ENCODE measurements at places on chromosomes 13 and 19.
A peak's percentile ranks its signal among the peaks of the same experiment; 100 is the strongest.

- DNase-seq = no peak
These were observed 7.1 kb downstream of the LDLR start for GRCh38 chr19:11096210-11096841.

DNA sequence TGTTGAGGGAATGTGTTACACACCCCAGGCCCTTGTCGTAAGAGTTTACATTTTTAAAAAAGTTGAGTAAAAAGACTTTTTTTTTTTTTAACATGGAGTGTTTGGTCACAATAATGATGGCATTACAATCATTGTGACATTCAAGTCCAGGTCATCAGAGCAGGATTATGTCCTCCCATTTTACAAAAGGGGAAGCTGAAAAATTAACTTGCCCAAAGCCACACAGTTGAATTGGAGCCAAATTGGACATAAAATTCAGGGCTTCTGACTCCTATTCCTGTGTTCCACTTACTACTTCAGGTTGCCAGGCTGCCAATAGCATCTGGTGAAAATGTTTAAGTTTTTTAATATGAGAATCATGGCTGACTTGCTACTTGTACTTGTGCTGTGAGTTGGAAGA lies 49.3 kb downstream of the DLEU7 start:
- DNase-seq = no peak

- peak; percentile 58 for DNase-seq
These were observed 1.0 kb downstream of the FLT1 start for GRCh38 chr13:28493740-28494503.

- no peak for DNase-seq
These were observed 13.8 kb upstream of the SLITRK1 start for GRCh38 chr13:83895994-83896580.

GRCh38 chr13:106104281-106104901 lies 431.1 kb downstream of the EFNB2 start:
- no peak for DNase-seq

DNA sequence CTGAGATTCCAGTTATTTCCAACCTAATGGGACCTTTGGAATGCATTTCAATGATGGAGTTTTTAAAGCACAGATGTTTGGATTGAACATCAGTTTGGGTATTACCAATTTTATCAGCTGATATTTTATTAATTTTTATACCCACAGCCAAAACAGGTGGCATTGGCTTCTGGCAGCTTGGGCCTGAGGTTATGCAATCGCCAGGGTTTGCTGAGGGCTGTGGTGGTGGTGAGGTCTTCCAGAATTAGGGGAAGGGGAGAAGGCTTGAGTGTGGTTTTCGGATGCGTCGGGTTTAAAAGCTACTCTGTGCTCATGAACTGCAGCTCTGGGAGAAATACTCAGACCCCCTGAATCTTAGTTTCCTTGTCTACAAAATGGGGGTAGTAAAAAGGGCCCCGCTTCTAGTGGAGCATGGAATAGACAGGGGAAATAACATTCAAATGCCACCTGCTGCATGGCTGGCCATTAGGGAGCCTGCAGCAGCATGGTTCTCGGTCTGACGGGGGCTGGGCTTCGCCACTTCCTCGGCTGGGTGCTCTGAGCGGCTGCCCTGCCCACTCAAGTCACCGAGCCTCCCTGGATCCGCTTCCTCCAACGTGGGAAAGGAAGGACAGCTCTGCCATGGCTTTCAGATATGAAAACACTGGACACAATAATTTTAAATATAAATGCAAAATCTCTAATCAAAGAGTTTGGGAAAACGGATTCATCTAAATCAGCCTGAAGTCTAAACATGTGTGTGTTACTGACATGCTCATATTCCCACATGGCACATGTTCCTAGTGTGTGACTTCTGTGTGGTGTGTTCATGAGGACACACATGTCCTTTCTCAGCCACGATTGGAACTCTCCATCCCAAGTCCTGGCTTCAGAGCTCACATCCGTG lies 35.2 kb downstream of the ADPRHL1 start:
- no peak for DNase-seq

- no peak for DNase-seq
These were observed 10.4 kb downstream of the NUDT19 start for GRCh38 chr19:32702010-32702409.

DNA sequence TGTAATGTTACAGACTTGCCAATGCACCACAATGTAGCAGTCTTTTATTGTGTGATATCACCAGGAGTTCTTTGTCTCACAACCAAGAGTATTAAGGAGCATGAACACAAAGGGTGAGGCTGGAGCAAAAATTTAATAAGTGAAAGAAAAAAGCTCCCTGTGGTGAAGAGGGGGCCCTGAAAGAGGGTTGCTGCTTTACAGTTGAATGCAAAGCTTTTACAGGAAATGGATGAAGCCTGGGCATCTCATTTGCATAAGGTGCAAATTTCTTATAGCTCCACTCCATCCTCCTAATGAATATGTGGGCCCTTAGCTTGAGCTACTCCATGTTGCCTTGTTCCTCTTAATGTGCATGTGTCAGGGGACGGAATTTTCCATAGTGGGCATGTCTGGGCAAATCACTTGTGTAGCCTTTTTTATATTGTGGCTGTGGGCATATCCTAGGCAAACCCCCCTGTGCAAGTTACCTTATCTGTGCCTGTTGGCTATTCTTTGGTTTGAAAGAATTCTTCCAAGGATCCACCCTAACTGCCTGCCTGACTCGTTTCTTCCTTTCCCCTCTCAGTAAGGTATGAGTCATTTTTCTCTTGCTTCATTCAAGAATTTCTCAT lies 45.3 kb upstream of the TRPC4 start:
- no peak for DNase-seq

DNA sequence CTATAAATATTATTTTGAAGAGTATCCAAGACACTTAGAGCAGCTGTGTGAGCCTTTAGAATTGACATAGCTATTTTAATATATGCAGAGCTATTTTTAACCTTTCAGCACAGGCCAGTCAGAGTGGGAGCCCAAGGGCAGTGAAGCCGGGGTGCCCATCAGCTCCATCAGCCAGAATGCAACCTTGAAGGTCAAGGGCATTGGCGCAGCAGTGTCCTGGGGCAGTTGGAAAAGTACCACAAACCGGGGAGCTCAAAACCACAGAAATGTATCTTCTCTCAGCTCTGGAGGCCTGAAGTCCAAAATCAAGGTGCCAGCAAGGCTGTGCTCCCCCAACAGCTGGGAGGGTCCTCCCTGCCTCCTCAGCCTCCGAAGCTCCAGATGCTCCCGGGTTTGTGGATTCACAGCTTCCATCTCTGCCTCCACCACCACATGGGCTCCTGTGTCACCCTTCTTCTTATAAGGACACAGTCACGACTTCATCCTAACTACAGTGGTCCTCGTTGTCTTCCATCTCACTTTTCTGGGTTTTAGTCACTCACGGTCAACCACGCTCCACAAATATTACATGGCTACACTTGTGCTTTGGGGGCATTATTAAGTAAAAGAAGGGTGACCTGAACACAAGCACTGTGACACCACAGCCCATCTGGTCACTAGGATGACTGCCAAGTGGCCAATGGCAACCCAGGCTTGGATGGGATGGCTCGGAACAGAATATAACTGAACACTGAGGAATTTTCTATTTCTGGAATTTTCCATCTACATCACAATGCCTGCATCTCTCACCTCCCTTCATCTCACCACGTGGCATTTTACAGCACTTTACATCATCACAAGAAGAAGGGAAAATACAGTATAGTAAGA lies 15.9 kb upstream of the GAS6 start:
- no peak for DNase-seq

- DNase-seq = no peak
These were observed 3.2 kb downstream of the IFNL1 start for GRCh38 chr19:39299404-39299803.

DNA sequence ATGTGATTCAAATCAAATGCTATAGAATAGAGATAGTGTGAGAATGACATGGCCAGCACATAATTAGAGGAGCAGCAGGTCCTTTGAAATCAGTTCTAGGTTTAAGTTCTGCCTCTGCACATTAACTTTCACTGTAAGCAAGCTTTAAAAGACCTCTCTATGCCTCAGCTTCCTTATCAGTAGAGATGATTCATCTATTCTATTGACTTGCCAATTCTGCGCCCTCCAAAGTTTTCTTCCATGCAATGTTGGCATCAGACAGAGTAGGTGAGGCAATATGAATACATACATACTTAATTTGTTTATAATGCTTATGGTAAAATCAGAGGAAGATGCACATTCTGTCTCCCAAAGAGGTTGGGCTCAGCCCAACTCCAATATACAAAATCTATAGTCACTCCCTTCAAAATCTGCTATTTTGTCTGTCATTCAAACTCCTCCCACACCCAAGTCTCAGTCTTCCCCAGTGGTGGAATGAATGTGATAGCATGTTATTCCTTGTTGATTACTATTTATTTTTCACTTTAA lies 525.5 kb downstream of the RFC3 start:
- no peak for DNase-seq

DNA sequence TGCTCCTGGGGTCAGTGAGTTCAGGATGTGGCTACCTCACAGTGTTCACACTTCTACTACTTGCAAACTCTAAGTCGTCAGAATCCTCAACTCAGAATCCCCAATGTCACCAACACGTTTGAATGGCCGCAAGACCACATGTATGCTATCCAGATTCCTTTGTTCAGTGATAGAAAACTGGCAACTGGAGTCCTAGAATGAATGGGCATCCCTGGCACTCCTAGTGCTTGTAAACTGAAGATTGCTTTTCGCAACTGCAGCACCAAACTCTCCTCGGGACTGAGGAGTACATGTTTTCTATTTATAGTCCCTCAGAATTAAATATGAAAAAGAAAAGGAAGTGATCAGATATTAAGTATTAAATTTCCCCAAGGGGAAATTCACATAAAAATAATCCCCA lies 4.9 kb downstream of the SMAD9 start:
- no peak for DNase-seq

- peak; percentile 74 for DNase-seq
These were observed 54.5 kb downstream of the TSSK6 start for GRCh38 chr19:19460761-19461265.

DNA sequence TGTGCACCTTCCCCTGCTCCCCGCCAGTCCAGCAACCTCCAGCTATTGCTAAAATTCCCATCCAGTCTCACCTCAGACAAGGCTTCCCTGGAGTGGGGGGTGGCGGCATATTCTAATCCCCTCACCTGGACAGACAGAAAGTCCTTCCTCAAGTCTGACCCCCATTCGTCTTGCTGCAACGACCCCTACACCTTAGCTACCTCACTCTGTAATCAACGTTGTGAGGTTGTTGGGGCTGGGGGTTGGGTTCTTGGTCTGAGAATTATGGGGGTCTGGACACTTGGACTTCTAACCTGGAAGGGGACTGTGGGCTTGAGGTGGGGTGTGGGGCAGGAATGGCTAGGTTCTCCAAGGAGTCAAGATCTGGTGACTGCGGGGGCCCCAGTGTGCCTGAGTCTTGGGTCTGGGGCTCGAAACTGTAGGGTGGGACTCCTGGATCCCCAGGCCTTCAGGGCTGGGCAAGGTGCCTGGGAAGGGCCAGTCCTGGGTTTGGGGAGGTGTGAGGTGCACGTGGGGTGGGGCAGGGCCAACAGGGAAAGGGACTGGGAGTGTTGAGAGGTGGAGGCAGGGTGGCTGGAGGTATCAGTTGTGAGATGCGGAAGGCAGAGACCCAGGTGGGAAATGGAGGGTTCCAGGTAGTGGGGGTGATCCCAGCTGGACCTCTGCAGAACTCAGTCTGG lies 1.3 kb downstream of the FOXA3 start:
- no peak for DNase-seq

- no peak for DNase-seq
These were observed 196.8 kb downstream of the PDS5B start for GRCh38 chr13:32783067-32783466.

DNA sequence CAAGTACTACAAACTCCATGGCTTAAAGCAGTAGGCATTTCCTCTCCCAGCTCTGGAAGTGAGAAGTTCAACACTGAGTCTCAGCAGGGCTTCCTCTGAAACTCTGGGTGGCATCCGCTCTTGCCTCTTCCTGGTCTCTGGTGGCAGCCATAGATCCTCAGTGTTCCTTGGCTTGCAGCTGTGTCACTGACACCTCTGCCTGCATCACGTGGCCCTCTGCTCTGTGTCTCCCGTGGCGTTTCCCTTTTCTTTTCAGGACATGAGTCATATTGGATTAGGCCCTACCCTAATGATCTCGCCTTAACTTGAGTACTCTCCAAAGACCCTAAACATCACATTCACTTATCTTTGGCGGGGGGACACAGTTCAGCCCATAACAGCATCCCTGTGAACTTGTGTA lies 466.7 kb downstream of the MYO16 start:
- no peak for DNase-seq

- DNase-seq = no peak
These were observed 2.5 kb upstream of the TMEM59L start for GRCh38 chr19:18610245-18610555.

GRCh38 chr13:113754242-113754641 lies 4.8 kb upstream of the TMEM255B start:
- no peak for DNase-seq

DNA sequence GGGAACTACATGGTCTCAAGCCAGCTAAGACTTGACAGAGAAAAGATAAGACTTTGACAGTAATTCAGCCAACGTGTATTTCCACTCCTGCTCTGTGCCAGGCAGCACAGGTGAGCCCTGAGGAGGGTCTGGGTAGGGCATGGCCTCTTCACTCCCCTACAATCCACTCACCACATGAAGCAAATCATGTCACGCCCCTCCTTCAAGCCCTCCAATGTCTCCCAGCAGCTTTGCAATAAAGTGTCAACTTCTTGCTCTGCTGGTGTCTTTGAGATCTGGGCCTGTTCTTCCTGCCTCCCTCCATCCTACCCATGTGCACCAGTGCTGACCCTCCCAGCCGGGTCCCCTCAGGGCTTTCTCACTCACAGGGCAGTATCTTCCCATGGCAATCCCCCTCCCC lies 58.5 kb downstream of the CCDC70 start:
- no peak for DNase-seq

GRCh38 chr13:39037410-39037879 lies 444 bp downstream of the PROSER1 start:
- no peak for DNase-seq

DNA sequence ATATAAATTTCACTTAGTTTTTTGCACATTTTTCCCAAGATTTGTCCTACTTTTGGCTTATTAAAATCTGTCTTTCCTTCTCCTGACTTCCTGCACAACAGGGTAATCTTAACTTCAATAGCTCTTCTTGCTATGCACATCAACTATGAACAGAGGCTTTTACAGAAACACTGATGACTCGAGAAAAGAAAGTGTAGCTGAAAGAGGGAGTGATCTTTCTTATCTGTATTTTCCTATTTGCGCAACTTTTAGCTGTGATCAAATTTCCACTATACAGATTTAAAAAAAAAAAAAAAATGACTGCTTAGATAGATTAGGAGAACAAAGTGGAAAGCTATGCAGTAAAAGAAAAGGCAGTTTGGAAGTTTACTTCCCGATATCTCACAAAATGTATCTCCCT lies 406.9 kb downstream of the LIG4 start:
- DNase-seq = no peak

DNA sequence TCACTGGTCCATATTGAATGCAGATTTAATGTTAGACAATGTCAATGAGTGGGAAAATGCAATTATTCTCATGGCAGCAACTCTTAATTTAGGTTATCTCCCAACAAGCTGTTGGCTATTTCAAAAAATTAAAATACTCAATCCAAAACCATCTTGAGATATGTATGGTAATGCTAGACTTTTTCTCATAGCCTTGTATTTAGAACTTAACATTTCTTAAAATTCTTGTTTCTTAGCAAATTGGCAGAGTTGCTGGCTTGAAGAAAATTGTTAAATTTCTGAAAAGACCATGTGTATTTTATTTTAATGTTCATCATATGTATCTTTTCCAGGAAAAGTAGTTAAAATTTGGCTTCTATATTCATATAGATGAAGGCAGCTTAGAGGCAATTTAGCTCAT lies 1355.1 kb downstream of the PCDH9 start:
- DNase-seq = no peak

- no peak for DNase-seq
These were observed 144.6 kb downstream of the NDFIP2 start for GRCh38 chr13:79625517-79625916.

Measured in sciatic nerve (tissue), 2 donors.